CD4-positive, alpha-beta T cell treated with Interferon alpha-2 for 1 hour (primary cell): ENCODE measurements at places on chromosomes 6 and 20.

DNA sequence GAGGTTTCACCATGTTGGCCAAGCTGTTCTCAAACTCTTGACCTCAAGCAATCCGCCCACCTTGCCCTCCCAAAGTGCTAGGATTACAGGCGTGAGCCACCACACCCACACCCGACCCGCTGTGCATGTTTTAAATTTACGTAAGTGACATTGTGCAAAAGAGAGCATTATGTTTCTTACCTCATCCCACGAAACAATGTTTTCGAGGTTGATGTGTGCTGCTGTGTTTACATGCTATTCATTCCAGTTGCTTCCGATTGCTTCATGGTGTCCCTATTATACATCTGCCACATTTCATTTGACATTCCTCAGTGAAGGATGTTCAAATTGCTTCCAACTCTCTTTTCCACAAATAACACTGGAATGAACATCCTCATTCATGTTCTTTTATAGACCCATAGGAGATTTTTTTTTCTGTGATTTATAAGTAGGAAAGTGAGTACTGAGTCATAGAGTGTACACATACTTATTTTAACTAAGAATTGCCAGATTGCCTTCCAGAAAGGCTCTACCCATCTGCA is 403.9 kb upstream of the JARID2 start:
- DNase-seq = peak; percentile 6

- no peak for DNase-seq
Observed at GRCh38 chr20:14418376-14418775, 81.0 kb upstream of the FLRT3 start.

GRCh38 chr6:20564269-20564668 is 30.0 kb downstream of the CDKAL1 start:
- peak; percentile 50 for DNase-seq

GRCh38 chr6:70390067-70390466 is 23.2 kb upstream of the FAM135A start:
- no peak for DNase-seq

DNA sequence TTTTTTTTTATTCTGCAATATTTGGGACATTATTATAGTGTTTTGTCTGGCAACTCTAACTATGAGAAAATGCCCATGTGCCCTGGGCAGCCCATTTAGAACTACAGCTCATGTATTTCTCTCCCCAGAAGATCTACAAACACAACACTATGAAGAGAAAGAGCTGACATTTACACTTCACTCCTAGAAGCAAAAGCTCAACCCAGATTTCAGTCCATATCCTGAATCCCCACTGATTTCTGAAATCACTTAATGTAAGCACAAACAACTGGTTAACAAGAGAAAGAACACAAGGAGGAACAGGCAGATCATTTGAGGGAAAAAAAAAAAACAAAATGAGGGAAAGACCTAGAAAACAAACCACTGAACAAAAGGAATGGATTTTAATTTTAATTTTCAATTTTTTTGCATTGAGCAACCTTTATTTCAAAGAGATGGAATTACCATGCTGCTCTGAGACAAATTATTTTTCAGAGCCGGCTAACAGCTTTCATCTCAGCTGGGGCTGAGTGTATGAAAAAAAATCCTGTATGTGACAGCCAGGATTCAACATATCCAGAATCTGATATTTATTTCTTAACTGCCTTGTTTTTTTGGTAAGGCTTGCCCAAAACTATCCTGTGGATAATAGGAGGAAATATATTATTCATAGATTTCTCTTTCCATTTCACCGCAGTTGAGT is 32.5 kb downstream of the KIAA0319 start:
- no peak for DNase-seq

- DNase-seq = no peak
Observed at GRCh38 chr20:49558826-49559225, 9.1 kb downstream of the PTGIS start.

GRCh38 chr6:130824978-130825694 is 2.1 kb upstream of the SMLR1 start:
- no peak for DNase-seq

- DNase-seq = no peak
Observed at GRCh38 chr6:152086223-152086873, 278.9 kb downstream of the ESR1 start.

DNA sequence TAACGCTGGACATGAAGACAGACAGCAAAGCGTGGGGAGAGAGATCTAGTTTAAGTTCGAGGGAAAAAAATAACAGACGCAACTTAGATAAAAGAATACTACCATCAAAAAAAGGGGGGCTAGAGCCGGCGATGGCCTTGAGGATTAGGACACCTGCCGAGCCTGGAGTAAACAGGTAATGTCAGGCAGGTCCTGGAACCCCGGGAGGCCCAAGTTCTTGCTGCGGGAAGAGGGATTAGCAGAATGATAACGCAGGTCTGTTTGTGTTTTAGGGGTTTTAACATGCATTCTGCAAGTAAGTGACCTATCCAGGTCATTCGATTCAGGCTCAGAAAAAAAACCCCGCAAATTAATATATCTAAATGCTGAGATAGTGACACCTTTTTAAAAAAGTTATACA is 754 bp upstream of the TMEM170B start:
- DNase-seq = no peak

DNA sequence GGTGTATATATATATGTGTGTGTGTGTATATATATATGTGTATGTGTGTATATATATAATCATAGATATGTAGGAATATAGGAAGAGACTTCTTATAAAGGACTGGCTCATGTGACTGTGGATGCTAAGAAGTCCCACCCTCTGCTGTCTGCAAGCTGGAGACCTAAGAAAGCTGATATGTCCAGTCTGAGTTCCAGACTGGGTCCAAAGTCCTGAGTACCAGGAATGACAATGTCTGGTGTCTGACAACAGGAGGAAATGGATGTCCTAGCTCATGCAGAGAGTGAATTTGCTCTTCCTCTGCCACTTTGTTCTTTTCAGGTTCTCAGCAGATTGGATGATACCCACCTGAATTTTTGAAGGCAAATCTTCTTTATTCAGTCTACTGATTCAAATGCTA is 7.1 kb downstream of the ALDH5A1 start:
- DNase-seq = no peak

GRCh38 chr6:6521961-6522482 is 66.5 kb upstream of the LY86 start:
- no peak for DNase-seq

- DNase-seq = no peak
Observed at GRCh38 chr6:8066108-8066507, 1.9 kb upstream of the BLOC1S5 start.

- DNase-seq = peak; percentile 84
Observed at GRCh38 chr6:30453508-30454116, 35.7 kb upstream of the HLA-E start.

DNA sequence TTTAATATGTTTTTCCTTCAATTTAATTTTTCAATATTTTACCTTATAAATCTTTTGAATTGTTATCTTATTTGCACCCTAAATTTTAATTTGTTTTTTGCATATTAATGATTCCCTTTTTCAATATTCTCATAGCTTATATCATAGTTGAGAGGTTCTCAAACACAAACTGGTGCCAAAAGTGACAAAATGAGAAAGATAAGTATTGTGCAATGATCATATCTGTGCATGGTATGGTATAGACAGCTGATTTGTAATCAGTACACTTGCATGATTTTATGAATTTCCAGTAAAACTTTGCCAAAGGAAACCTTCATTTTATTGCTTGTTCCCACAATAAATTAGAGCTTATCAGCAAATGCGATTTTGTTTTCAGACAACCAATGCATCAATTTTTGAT is 161.0 kb upstream of the HDAC2 start:
- DNase-seq = no peak

- DNase-seq = no peak
Observed at GRCh38 chr20:61092251-61092650, 159.8 kb upstream of the CDH4 start.

GRCh38 chr6:151534576-151534975 is 40.8 kb downstream of the CCDC170 start:
- no peak for DNase-seq

DNA sequence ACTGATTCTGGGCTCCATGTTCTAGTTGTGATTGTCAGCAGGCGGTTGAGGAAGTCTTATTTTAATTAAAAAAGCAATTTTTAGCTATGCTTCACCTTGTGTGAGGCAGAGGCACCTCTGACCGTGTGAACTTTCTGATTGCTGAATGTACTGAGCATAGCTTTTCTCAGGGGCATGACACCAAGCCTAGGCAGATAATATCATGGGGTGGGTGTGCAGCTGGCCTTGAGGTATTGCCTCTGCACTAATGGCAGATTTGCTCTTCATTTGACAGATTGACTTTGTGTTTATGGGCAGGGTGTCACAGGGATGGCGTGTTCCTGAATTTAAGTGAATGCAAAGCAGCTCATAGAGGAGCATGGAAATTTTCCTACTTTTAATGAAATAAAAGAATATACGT is 19.6 kb downstream of the CTNNBL1 start:
- no peak for DNase-seq

DNA sequence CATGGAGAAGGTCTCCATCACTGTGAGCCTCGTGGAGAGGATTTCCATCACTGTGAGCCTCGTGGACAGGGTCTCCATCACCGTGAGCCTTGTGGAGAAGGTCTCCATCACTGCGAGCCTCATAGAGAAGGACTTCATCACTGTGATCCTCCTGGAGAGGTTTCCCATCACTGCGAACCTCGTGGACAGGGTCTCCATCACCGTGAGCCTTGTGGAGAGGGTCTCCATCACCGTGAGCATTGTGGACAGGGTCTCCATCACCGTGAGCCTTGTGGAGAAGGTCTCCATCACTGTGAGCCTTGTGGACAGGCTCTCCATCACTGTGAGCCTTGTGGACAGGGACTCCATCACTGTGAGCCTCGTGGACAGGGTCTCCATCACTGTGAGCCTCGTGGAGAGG is 140.4 kb downstream of the ERMARD start:
- no peak for DNase-seq

- DNase-seq = no peak
Observed at GRCh38 chr6:117263353-117263927, 1.9 kb upstream of the VGLL2 start.

DNA sequence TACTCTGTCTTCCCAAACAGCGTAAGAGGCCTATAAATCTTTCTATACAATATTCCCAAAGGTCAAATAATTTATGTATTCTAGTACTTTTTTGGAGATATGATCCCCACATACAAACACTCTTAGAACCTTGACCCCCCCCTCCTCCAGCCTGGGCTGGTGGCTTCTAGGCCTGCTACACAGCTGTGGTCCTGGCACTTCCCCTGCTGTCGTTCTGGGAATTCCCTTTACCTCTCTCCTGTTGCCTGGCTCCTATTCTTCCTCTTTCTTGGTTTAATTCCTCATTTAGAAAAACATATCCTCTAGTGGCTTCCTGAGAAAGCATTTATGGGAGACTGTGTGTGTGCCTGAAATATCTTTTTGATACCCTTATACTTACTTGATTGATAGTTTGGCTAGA is 4.1 kb upstream of the TXLNB start:
- DNase-seq = no peak

DNA sequence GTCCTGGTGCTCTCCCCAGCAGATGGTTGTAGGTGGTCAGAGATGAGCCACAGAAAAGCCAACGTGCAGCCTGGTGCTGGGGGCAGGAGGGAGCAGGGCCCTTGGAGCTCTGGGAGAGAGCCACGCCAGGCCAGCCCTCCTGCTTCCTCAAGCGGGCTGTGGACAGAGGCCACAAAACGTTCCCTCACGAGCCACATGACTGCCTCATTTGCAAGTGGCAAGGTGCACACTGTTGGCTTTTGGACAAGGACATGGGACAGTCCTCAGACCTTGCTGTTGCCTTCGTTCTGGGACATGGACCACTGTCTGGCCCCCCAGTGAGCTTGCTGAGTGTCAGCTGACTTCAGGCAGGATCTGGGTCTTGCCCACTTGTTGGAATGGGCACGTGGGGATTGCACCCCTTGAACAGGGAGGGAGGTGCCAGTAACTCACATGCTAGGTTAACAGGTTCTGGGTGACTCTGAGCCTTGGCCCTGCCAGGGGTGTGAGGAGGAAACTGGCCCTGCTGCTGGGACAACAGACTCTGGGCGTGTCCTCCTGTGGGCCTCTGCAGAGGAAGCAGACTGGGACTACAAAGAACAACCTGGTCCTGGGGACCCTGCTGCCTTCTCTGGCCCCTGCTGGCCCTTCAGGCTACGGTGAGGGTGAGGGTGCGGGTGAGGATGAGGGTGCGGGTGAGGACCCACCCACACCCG is 2.6 kb downstream of the SLCO4A1 start:
- no peak for DNase-seq

DNA sequence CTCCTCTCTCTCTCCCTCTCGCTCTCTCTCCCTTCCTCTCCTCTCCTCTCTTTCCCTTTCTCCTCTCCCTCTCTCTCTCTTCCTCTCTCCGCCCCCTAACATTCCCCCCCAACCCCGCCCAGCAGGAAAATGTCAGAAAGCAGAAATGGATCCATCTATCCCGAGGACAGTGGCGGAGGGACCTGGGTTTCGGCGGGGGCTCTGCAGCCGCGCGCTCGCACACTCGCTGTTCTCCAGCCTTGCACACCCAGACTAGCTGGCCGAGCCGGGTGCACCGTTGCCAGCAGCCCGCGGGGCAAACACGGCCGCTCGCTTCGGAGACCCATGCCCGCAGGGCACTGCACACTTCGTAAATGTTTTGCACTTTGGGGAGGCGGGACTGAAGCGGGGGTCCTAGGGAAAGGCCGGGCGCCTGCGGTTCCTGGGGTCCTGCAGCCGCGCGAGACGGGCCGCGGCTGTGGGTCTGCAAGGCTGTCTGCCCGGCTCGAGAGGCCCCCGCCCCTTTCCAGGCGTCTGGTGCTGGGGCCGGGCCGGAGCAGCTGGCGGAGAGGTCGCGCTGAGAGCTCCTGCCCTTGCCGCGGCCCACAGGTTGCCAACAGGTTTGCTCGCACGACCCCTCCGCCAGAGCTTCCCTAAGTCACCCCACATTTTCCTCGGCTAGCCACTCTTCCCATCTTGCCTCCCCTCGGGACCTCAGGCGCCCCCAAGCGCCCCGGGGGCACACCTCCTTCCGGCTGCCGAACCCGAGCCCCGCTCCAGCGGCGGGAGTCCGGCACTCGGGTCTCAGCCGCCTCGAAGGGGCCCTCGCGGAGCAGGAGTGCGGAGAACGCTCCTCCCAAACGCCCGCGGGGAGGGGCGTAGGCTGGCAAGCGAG is 818 bp upstream of the MDGA1 start:
- peak; percentile 76 for DNase-seq

- no peak for DNase-seq
Observed at GRCh38 chr6:45538641-45539547, 161.2 kb upstream of the SUPT3H start.

- DNase-seq = no peak
Observed at GRCh38 chr6:170229851-170230519, 60.9 kb downstream of the DLL1 start.

GRCh38 chr6:1113916-1114540 is 197.9 kb upstream of the FOXQ1 start:
- no peak for DNase-seq

DNA sequence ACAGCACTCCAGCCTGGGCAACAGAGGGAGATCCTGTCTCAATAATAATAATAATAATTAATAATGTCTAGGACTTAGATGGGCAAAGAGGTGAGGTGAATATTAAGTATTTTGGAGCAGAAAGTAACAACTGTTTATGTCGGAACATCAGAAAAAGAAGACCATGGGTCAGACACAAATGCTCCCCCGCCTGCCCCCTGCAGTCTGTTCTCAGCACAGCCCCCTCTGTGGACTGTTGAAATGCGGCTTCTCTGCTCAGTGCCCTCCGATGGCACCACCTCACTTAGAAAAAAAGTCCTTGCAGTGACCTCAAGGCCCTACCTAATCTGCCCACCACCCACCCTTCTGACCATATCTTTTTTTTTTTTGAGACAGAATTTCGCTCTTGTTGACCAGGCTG is 5.2 kb upstream of the ETV7 start:
- DNase-seq = no peak

- peak; percentile 70 for DNase-seq
Observed at GRCh38 chr20:25399037-25399430, 8.4 kb upstream of the ABHD12 start.

GRCh38 chr20:24460712-24461111 is 8.7 kb upstream of the SYNDIG1 start:
- no peak for DNase-seq
